ENCODE measurements at places on chromosomes 6 and 20.

GRCh38 chr20:45949542-45950329 is 15.3 kb downstream of the PCIF1 start:
- DNase-seq = no peak

- no peak for DNase-seq
These were observed 8.3 kb downstream of the CD109 start for GRCh38 chr6:73704260-73704659.

DNA sequence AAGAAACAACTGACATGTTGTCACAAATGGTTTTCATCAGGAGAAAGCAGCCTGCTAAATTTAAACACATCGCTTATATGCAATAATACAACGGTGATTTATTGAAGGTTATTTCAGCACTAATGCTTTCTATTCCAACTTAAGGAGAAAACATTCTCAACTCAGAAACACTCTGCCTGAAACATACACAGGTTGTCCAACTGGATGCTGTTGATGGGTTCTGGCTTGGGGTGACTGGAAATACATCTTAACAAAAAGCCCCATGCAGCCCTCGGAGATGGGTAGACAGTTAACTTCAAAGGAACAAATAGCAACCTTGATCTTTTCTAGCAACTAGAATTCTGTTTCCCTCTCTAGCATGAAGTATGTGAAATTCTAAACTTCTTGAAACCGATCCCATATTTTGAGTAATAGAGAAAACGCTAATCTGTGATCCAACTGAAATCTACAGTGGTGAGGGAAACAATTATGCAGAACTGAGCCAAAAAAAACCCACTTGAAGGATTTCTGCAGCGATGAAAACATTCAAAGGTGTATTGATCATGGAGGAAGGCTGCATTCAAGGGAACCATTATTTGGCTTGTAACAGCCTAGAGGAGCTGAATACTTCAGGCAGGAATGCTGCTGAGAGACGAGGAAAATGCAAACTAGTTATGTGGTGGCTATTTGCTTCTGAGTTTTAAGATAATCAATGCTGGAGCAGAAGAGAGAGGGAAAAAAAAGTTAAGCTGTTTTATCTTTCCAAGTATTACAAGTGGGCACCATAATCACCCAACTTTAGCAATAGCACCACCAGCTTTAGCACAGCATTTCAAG is 6.9 kb downstream of the ZMYND8 start:
- DNase-seq = no peak

GRCh38 chr6:109397020-109397419 is 14.8 kb upstream of the CD164 start:
- DNase-seq = no peak

DNA sequence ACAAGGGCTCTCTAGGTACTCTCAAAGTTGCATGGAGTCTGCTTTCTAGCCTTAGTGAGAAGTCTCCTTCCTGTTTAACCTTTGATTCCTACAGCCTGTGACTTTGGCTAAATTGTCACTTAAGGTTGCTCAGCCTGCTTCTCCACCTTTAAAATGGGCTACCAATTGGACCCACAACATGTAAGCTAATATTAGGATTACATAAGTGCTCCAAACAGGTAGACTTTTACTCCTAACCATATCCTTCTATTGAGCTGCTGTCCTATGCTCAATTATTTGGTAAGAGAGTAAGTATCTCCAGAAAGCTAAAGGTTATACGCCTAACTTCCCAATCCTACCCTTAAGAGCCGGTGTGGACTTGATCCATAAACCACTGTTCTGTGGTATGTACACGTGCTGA is 2.9 kb downstream of the PCNA start:
- DNase-seq = no peak

DNA sequence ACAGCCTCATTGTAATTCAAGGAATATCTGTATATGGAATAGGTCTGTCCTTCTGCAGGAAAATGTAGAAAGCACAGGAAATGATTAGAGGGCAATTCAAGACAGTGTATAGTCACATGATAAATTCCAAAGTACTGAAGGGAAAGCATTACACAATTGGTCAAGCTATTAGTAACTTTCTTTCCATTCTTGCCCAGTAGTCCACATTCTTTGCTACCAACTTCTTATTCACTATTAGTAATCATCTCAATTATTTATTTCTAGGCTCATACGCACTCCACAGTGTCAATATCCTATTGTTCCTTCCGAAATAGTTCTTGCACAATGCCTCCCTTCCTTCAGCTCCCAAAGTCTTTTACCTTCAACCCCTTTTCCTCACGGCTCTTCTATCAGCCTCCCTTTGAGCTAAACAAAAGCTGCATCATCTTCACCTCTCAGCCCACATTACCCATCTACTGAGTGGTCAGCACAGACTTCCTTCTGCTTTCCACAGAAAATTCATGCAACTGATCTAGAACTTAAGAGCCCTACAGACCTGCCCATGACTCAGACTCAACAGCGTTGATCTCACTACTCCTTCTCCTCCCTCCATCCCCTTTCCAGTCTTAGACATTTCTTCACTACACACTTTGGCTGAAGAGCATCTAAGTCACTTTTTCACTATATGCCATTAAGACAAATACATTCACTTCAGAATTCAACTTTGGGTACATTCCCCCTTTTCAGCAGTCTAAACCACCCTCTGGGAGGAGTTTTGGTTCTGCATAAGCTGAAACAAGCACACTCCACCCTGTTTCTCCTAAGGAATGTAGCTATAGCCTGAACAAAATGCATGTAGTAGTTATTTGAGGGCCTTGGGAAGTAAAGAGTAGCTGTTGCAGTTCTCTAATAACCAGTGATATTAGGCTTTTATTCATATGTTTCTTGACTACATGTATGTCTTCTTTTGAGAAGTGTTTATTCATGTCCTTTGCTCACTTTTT is 157.9 kb downstream of the KIF16B start:
- DNase-seq = no peak

GRCh38 chr20:16284385-16285100 is 288.7 kb downstream of the KIF16B start:
- DNase-seq = no peak

DNA sequence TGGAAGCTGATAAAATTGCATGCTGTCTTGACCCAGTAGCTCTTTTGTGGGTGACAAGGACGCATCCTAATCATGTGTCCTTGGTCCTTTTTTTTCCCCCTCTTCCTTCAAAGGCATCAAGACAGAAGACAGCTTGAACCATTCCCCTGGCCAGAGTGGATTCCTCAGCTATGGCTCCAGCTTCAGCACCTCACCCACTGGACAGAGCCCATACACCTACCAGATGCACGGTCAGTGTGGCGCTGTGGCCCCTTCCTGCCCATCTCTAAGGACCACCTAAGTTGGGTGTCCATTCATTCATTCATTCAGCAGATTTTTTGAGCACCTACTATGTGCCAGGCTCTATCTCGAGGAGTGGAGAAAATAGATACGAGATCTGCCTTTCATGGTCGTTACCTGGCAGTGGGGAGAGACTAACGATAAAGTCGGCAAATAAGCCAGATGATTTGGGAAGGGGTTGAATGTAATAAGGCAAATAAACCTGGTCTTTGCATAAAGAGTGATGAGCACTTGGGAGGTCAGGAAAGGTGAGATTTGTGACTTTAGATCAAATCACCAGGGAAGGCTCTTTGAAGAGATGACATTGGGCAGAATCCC is 121.5 kb downstream of the EYA2 start:
- no peak for DNase-seq

- DNase-seq = no peak
These were observed 10.1 kb upstream of the SCUBE3 start for GRCh38 chr6:35203680-35204079.

DNA sequence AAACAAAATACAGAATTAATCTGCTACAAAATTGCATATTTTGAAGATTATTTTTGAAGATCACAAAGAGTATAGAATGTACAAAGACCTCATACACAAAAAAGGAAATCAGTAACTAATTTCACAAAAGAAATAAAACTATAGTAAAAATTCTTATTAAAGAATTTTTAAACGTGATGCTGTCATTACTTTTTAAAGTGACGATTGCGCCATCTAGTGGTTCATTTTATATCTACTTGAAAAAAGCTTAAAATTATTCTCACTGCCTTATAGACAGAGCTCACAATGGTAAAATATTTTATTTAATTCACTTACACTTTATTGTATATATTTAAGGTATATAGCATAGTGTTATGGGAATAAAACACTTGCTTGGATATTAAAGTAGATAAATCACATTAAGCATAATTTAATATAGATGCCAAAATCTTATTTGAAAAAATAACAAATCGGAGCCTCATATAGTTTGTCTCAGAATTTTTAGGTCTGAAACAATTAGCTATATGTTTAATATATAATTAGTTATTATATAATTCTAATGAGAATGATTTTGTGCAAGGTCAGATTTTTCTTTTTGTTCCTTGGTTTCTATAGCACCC is 128.8 kb downstream of the PHF3 start:
- DNase-seq = no peak

DNA sequence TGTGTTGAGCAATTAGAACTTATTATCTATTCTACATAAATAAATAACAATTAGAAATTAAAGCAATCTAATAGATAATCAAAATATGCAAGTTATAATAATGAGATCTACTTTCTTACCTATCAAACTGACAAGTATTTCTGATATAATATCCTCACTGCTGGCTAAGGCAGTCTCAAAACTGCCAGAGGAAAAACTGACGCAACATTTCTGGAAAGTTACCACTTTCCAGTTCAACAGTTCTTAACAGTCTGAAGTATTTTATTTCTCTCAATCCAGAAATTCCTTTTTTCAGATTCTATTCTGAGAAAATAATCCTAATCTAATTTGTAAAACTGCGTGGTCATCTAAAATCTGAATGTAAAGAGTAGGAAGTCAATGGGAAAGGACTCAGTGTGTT is 121.0 kb downstream of the TRDN start:
- DNase-seq = no peak

DNA sequence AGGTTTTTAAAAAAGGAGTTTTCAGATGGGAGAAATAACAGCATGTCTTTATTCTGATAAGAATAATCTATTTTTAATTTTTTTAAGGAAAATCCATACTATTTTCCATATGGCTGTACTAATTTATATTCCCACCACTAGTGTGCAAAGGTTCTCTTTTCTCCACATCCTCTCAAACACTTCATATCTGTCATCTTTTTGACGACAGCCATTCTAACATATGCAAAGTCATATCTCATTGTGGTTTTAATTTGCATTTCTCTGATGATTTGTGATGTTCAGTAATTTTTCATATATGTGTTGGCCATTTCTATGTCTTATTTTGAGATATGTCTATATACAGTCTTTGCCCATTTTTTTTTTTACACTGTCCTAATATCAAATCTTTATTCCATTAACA is 280.6 kb upstream of the RUNX2 start:
- no peak for DNase-seq

DNA sequence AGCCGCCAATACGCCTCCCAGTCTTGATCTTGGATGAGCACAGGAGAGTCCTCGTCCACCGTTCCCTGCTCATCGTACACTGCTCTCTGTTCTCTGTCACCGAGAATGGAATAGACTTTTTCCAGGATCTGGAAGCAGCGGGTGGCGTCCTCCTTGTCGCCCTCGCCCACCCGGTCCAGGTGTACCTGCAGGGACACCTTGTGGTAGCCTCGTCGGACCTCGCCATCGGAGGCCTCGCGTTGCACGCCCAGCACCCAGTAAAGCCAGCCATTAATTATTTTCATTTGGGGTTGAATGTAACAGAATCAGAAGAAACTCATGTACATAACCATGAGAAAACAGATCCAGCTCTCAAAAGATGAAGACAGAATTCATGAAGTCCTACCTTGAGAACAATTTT is 59.9 kb downstream of the JAG1 start:
- no peak for DNase-seq

GRCh38 chr6:13941902-13942301 is 17.1 kb downstream of the RNF182 start:
- no peak for DNase-seq

GRCh38 chr6:166400181-166400580 is 17.4 kb upstream of the MPC1 start:
- DNase-seq = no peak

DNA sequence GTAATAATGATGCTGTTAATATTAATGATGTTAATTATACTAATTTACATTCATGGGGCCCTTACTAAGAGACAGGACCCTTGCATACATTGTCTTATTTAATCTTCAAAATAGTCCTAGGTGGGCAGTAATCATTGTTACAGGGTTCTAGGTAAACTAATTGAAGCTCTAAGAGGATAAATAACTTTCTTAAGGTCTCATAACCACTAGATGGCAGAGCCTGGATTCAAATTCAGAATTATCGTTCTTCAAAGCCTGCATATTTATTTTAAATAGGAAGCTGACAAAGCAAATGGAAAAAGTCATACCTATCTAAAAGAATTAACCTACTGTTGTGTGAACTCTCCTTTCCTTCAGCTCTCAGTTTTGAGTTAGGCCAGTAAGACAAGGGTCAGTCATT is 23.5 kb downstream of the PTCHD4 start:
- DNase-seq = no peak

- no peak for DNase-seq
These were observed 137.9 kb upstream of the THBS2 start for GRCh38 chr6:169391473-169392071.

DNA sequence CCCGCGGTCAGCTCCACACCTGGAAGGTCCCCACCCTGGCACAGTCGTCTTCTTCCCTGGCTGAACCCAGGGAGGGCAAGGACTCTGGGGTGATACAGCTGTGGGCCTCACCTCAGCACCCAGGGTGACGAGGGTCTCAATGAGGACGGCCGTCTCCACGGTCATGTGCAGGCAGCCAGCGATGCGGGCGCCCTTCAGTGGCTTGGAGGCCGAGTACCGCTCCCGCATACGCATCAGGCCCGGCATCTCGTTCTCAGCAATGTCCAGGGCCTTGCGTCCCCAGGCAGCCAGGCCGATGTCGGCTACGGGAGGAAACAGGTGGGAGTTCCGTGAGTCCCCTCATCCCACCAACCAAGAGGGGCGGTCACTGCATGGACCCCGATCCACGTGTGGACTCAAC is 7.9 kb downstream of the AHCY start:
- no peak for DNase-seq

DNA sequence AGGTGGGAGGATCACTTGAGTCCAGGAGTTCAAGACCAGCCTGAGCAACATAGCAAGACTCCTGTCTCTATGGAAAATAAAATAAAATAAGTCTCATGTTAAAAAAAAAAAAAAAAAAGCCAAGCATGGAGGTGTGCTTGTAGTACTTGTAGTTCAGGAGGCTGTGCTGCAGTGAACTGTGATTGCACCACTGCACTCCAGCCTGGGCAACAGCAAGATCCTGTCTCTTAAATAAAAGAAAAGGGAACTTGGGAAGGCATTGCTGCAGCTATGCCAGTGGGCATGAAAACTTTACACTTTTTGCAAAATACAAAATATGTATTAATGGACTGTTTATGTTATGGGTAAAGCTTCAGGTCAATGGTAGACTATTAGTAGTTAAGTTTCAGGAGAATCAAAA is 37.5 kb upstream of the REV3L start:
- no peak for DNase-seq

Data from vagina (tissue), 2 donors.